GM04504 (cell line): ENCODE measurements at places on chromosomes 12 and 14.

DNA sequence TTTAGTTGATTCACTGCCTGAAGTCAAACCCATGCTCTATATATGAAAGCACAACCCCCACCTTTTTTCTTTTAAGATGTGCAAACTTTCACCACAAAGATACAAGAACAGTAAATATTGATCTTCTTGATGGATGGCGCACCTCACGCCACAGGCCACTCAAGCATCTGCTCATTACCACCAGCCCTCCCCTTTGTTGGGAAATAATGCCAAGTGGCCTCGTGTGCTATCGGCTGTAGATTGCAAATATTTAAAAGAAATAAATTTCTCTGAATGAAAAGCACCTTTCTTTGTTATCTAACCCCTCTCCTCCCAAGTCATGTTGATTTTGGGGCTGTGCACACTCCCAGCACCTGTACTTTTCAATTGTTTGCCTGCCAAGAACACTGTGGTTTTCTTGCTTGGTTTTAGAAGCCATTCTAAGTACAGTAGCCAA is 122.7 kb downstream of the C12orf42 start:
- no peak for DNase-seq

DNA sequence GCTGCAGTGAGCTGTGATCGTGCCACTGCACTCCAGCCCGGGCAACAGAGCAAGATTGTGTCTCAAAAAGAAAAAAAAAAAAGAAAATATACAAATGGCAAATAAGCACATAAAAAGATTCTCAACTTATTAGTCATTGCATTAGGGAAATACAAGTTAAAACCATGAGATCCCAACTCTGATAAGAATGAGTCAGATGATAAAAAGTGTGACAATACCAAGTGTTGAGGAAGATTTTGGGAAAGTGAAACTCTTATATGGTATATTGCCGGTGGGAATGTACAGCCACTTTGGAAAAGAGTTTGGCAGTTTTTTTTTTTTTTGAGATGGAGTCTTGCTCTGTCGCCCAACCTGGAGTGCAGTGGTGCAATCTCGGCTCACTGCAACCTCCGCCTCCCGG is 7.6 kb upstream of the PRPF40B start:
- DNase-seq: no peak

DNA sequence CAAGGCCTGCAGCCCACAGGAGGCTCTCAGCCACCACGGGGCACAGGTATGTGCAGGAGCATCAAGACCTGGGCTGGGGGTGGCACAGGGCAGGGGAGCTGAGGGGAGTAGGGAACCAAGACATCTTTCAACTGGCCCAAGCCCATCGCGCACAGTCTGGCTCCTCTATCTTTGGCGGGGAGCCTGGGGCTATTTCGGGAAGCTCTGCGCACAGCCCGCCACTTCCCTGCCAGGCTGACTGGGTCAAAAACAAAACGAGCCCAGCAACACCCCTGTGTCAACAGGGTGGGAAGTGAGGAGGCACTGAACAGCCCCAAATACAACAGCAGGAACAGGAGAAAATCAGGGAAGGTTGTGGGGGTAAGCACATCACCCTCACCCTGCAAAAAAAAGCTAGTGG is 83.9 kb downstream of the ARL6IP4 start:
- no peak for DNase-seq

DNA sequence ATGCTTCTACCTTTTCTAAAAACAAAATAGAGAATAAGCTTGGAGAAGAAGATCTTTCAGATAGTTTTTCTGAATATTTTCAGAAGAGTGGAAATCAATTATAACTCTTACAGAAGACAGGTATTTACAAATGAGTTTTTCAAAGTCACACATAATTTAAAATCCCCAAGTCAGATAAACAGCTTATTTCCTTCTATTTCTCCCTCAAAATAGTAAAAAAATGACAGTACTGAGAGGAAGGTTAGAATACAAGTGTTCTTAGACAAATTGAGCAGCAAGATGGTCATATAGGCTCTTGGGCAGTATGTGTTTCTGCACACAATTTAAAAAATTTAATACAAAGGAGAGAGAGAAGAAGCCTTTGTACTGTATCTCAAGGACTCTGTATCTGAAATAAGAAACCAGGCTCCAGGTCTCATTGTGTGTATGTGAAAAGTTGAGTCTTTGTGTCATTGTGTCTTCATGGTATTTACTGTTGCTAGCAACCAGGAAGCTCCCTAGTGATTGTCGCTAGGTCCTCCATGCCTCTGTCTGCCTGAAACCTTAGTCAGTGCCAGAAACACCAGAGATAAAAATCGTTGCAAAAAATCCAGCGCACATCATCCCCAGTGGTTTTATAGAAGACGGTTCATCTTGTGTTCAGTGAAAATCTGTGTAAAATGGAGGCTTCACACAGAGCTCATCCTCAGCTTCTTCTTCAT is 12.9 kb upstream of the TUBA1A start:
- DNase-seq: no peak

DNA sequence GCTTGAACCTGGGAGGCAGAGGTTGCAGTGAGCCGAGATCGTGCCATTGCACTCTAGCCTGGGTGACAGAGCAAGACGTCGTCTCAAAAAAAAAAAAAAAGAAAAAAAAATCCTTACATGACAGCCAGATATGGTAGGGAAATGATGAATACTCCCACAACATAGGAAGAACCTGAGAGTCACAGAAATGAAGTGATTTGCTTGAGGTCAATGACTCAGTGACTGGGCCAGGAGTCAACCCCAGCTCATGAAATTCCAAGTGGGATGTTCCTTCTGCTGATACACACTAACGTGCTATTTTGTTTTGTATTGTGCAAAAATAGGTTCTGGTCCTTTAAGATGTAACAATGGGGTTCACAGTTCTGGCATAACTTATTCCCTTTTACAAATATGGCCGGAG is 9.0 kb downstream of the RHOF start:
- DNase-seq: peak; percentile 76

DNA sequence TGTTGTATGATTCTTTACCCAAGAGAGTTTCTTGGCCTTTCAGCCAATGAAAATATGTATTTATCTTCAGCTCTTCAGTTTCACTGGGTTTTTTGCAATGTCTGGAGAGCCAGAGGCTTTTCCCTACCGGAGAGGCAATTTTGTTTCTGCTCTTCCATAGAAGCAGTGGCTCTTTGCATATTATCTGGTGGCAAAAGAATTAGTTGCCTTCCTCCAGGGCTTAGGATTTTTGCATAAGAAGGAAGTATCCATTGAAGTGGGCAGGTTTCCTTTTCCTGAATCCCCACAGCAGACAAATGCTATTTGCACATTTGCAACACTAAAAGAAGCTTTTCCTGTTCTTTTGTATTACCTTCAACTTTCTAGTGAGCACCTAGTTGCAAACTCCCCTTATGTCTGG is 75.2 kb downstream of the NTS start:
- no peak for DNase-seq

DNA sequence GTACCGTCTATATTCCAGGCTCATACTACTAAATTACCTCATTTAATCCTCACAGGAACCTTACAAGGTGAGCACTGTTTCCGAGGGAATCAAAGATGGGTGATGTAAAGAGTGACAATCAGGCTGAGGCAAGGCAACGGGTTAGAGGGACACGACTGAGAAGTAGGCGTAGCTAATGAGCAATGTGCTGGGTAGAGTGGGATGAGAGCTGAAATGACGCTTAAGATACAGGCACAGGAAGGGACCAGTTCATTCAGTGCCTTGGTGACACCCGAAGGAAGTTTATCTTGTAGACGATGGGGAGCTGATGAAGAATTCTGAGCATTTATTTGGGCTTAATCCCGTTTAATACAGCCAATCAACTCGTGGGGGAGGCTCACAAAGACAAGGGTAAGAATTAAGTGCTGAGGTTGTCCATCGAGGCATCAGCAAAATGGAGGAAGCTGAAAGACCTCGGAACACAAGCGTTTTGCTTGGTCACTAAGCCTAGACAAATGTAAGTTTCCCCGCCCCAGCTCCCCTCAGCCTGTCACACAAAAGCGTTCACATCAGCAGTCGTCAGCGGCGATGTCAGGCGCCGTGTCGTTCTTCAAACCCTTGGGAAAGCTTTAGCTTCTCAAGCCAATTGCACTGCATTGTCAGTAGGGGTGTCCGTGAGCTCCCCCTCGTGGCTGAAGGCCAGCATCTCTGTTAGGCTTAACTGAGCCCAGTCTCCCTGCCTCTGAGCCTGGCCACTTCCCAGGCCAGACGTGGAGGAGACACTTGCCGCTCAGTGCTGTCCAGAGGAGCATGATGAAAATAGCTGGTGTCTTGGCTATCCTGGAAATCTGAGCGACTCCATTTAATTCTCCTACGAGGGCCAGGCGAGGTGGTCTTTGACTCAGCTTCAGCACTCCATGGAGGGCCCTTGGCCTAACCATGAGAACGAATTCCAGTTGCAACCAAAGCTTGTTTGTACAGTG is 288.5 kb upstream of the G2E3 start:
- DNase-seq: peak; percentile 62

GRCh38 chr12:43957732-43958372 is 122.0 kb downstream of the TMEM117 start:
- peak; percentile 40 for DNase-seq

DNA sequence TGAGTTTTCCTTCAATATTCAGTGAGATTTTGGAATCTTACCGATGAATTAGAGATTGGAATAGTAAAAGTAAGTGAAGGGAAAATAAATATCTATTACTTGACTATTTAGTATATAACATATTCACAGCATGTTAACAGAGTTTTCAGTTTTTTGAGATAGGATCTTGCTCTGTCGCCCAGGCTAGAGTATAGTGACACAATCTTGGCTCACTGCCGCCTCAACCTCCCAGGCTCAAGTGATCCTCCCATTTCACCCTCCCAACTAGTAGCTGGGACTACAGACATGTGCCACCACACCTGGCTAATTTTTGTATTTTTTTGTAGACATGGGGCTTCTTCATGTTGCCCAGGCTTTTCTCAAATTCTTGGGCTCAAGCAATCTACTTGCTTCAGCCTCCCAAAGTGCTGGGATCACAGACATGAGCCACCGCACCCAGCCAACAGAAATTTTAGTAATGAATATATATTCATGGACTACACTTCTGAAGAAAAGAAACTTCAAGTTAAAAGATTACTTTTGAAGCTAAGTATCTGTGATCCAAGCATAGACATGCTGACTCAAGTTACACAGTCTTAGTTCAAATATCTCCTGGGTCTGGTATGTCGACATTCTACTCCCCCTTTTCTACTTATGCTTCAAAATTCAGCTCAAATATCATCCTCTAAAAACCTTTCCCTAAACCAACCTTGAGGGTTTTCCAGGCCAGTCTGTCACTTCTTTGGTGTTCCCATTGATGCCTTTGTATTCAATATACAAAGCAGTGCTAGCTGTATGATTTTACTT is 13.8 kb downstream of the UBE2N start:
- DNase-seq: no peak

DNA sequence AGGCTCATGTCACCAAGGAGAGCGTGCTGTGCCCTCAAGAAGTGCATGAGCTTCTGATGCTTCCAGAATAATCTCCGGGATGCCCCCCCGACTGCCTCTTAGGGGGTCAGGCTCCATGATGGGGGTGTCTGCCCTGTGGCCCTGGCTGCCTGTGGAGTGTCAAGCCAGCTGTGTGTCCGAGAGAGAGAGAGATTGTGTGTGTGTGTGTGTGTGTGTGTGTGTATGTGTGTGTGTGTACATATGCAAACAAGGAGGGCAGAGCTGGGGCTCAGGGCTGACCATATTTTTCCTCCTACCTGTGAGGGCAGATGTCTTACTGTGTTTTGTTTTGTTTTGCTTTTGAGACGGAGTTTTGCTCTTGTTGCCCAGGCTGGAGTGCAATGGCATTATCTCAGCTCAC is 5.6 kb upstream of the ALDH2 start:
- no peak for DNase-seq

DNA sequence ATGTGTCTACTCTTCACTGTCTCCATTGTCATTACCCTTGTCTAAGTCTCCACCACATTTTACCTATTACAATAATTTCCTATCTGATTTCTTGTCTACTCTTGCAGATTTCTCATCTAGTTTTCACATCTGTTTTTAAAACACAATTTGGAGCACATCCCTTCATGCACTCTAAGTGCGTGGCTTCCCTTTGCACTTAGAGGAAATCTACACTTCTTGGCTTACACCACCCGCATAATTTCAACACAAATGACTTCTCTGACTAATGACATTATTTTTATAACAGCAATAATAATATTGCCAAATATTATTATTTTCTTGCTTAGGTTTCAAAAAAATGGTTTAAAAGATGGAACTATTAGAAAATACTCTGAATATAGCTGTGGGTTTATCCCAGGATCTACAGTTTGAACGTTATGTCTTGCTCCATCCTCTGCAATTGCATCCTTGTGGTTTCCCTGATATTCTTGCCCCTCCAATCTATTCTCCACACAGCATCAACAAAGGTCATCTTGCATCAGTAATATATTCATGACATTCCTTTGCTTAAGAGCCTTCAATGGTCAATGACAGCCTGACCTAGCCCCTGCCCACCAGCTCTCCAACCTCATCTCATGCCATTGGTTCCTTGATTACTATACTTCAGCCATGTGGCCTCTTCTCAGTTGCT is 153.7 kb downstream of the SLC25A21 start:
- no peak for DNase-seq

DNA sequence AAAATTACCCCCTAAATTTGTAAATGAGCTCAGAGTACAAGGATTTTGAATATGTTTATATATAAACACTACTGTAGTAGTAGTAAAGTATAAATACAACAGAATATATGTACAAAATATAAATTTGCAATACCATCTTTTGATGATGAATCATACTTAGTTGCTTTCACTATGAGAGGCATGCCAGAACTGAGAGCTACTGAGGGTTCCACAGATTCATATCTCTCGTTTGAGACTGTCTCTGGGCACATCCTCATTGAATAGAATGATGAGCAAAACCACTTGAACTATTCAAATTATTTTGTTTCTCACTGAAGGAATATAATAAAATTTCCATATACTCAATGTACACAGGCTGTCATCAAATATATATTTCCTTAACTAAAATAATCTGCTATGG is 417.6 kb downstream of the NAV3 start:
- DNase-seq: no peak

DNA sequence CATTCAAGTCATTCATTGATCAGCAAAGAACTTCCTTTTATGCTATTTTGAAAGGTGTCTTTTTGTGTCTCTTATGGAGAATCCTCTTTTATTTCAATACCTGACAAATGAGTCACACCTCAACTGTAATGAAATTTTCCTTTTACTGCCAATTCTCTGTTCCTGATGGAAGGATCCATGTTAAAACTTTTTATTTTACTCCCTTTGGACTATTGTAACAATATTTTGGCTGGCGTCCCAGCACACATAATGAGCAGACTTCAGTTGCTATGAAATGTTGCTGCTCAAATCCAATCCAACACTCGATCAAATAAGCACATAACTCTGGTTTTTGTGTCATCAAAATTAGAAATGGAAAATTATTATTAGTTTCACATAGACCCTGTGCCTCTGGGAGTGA is 21.9 kb upstream of the SLC15A5 start:
- DNase-seq: no peak
